ENCODE measurements at places on chromosomes 5 and 9.

- no peak for DNase-seq
These were observed 13.0 kb downstream of the SLC25A25 start for GRCh38 chr9:128081056-128081455.

DNA sequence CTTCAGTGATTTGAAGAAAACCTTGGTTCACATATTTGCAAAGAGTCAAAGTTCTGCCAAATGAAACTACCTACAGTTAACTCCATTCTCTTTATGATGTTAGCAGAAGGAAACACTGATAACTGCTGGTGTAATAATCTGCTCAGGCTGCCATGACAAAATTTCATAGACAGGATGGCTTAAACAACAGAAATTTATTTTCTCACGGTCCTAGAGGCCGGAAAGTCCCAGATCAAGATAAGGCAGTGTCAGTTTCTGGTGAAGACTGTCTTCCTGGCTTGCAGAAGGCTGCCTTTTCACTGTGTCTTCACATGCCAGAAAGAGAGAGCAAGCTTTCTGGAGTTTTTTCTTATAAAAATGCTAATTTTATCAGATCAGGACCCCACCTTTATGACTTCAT lies 102.4 kb upstream of the PARP8 start:
- no peak for DNase-seq

DNA sequence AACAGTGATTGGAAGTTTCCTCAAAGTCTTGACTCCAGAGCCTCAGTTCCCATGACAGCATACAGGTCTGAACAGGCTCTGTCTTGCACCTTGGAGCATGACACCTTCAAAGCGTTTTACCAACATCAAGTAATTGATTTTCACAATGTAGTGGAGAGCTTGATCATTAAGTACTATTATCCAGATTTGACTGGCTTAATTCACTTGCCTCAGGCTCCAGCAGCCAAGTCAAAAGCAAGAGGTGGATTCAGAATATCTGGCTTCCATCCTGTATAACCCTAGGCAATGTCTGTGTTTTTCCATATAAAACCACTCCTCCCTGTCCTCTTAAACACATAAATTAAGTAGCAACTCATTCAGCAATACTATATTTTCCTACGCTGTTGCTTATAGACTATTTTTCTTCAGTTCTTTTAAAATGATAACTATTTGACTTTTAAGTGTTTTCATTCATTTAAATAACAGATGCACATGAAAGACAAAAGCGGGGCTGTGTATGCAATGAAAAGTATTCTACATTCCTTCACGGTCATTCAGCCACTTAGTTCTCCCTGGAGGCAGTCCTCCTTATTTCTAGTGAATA lies 150.8 kb upstream of the RANBP3L start:
- no peak for DNase-seq

- peak; percentile 21 for DNase-seq
These were observed 13.4 kb upstream of the XPA start for GRCh38 chr9:97710356-97711222.

- DNase-seq: no peak
These were observed 53.5 kb upstream of the MCCC2 start for GRCh38 chr5:71533615-71534014.

- DNase-seq: no peak
These were observed 210.4 kb upstream of the RFX3 start for GRCh38 chr9:3736161-3736560.

DNA sequence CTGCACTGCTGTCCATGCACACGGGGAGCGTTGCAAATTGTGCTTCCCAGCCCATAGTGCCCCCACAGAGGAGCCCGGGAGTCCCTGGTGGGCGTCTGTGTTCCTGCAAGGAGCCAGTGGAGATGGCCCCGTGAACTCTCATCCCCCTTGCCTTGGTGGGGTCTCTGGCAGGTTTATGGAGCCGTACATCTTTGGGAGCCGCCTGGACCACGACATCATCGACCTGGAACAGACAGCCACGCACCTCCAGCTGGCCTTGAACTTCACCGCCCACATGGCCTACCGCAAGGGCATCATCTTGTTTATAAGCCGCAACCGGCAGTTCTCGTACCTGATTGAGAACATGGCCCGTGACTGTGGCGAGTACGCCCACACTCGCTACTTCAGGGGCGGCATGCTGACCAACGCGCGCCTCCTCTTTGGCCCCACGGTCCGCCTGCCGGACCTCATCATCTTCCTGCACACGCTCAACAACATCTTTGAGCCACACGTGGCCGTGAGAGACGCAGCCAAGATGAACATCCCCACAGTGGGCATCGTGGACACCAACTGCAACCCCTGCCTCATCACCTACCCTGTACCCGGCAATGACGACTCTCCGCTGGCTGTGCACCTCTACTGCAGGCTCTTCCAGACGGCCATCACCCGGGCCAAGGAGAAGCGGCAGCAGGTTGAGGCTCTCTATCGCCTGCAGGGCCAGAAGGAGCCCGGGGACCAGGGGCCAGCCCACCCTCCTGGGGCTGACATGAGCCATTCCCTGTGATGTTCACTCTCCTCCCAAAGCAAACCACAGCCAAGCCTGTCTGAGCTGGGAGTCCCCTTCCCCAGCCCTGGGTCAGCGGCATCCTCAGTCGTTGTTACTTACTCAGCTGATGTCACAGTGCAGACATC lies 3.1 kb downstream of the MRPS2 start:
- no peak for DNase-seq

- DNase-seq: no peak
These were observed 64.3 kb downstream of the RXRA start for GRCh38 chr9:134390537-134390936.

- no peak for DNase-seq
These were observed 96.5 kb upstream of the ADRA1B start for GRCh38 chr5:159819591-159820411.

GRCh38 chr5:96117771-96118651 lies 156.4 kb upstream of the ELL2 start:
- DNase-seq: no peak

- DNase-seq: no peak
These were observed 250.0 kb downstream of the CWC27 start for GRCh38 chr5:65018763-65019162.

DNA sequence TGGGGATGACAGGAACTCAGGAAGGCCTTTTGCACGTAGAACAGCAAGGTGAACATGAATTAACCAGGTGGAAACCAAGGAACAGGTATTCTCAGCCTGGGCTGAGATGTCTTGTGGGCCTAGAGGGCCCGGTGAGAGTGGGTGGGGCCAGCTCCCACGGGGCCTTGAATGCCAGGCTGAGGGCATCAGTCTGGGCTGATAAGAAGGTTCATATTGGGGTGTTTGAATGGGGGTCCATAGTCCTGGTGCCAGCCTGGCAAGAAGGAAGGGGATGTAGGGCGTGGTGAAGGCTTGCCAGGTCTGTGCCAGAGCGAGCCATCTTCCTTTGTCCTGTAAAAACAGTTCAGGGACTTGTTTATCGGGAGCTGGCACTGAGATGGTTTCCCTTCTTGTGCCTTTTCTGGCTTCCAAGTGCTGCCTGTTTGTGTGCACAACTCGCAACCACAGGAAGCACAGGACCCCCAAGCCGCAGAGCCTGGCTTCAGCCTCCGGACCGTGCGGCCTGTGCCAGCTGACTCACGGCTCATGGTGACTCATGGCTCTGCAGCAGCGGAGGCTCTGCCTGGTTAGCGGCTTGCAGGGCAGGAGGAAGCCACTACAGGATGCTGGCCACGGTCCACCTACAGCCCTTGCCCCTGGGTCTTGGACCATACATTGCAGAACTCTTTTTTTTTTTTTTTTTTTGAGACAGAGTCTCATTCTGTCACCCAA lies 2.4 kb downstream of the CARD19 start:
- no peak for DNase-seq

- DNase-seq: peak; percentile 50
These were observed 148.4 kb downstream of the MAPKAP1 start for GRCh38 chr9:125558453-125559092.

DNA sequence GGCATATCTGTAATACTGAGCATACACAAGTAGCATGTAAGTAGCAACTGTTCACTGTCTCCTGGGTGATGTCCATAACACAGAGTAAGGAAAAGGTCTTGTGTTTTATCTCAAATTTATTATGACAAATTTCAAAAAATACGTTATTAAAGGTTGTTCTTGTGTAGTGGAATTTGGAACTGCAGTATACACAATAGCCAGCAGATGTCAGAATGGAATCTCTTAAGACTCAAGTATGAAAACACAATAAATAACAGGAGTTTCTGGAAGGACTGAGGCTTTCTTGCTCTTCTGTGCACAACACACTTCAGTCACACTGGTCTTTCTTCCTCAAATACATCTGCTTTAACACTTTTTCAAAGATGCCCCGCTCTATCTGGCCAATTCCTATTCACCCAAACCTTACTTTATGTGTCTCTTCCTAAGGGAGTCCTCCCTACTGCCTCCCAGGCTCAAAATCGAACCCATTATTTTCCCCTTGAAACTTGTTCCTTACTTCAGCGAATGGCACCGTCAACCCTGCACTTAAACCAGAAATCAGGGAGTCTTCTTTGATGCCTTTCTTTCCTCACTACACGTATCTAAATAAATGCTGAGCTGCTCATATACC lies 6.5 kb upstream of the FBXO10 start:
- no peak for DNase-seq

- DNase-seq: no peak
These were observed 32.9 kb upstream of the PDE8B start for GRCh38 chr5:77177576-77177975.

DNA sequence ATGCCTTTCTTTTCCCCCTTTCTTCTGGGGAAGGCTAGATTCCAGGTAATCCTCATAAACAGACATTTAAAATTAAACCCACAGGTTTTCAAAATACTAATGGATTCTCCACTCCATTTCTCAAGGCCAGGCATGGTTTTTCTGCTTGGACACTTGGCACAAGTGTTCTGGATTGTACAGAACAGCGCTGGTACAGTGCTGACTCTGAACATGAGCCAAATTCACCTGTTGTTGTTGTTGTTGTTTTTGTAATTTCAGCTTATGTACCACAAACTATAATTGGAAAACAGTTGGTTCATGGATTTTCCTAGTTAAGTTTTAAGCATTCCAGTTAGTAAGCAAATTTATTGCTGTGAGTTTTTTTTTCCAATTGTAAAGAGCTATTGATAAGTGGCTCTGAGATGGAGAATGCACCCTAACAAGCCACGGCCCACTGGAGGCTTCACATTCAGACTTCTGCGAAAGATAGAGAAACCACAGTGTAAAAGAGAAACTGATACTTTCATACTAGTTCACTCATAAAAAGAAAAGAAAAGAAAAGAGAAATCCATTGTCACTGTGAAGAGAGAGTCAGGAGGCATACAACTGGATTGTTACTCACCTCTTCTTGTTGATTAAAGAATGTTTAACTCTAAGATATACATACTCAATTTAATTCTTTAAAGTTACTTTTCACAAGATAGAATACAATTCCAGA lies 16.2 kb upstream of the ITGA1 start:
- no peak for DNase-seq

GRCh38 chr5:35554016-35554415 lies 63.6 kb upstream of the SPEF2 start:
- no peak for DNase-seq

DNA sequence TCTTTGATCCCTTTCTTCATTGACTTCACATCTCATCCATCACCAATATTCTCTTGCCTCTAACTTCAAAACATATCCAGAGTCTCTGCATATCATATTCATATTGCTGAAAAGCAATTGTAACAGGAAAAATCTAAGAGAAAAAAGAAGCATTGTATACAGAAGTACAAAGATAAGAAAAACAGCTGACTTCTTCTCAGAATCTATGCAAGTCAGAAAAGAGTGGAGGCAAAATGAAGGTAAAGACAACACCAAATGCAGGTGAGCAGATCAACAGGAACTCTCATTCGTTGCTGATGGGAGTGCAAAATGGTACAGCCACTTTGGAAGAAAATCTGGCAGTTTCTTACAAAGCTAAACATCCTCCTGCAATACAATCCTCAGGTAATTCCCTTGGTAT lies 155.6 kb downstream of the PHF2 start:
- DNase-seq: no peak

- DNase-seq: no peak
These were observed 32.8 kb downstream of the PHAX start for GRCh38 chr5:126633552-126633951.

DNA sequence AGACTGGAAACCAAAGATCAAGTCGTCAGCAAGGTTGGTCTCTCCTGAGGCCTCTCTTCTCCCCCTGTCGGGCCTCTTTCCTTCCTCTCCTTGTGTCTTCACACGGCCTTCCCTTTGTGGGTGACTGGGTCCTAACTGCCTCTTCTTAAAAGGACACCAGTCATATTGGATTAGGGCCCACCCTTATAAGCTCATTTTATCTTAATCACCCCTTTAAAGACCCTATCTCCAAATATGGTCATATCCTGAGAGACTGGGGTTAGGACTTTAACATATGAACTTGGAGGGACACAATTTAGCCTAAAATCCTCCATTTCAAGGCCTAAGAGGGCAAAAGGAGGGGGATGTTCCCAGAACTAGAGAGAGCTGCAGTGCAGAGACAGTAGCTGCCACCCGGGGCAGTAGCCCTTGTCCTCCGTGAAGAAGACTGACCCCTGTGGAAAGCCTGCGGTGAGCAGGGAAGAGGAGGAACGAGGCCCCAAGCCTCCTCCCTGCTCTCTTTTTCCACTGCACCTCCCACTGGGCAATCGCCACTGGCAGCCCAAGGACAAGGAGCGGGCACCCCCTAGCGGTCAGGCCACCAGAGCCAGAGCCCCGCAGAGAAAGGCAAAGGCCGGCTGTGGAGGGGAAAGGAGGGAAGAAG lies 34.9 kb downstream of the CFAP90 start:
- no peak for DNase-seq

DNA sequence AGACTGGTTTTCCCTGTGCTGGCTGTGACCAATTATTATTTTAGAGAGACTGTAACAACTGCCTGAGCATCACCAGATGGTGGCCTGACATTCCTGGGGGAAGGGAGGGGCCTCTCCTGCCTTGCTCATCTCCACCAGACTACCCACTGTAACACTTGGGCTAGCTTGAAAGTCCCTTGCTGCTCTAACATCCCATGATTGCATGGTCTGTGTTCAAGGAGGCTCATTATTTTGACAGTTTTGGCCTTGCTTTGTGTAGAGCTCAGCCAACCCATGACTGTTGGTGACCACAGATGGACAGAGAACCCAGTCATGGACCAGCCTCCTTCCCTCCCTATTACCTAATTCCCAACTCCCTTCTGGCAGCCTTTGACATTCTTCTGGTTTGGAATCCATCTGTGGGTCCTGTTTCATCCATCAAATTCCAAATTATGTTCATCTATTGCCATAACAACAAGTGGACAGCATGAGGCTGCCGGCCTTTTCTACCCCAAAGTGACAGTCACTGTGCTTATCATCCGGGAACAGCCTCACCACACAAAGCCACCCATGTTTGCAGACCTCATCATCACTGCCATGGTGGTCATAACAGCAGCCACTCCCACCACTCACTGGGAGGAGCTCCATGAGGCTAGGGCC lies 49.0 kb upstream of the ICE1 start:
- DNase-seq: no peak

DNA sequence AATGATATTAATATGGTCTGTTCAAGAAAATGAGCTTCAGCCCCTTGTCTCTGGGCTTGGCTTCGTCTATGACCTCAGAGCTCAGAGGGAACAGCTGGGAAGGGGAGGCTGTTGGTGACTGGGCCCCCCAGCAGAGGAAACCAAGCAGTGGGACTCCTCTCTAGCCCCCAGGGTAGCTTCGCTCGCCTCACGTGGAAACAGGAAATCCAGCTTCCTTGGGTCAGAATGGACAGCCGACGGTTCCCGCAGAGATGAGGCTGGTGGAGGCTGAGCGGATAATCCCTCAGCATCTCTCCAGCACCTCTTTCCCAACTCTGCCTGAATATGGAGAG lies 37.2 kb upstream of the ICE1 start:
- DNase-seq: no peak
